ENCODE measurements at places on chromosomes 7 and 10.

DNA sequence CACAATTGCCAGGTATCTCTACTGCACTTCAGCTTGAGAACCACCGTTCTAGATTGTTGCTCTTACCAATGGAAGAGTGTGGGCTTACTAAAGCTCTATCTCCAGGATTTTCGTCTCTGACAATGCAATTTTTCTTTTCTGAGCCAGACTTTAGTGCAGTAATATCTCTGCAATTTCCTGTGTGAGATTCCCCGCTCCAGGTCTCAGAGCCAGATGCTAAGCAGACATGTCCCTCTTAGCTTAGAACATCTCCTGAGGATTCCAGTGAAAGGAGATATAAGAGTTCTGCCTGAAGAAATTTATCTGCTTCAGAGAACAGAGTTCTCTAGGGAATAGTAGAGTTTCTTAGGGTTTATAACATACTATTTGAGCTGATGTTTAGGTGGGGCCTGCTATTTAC, 82.0 kb downstream of the SND1 start:
- no peak for DNase-seq

DNA sequence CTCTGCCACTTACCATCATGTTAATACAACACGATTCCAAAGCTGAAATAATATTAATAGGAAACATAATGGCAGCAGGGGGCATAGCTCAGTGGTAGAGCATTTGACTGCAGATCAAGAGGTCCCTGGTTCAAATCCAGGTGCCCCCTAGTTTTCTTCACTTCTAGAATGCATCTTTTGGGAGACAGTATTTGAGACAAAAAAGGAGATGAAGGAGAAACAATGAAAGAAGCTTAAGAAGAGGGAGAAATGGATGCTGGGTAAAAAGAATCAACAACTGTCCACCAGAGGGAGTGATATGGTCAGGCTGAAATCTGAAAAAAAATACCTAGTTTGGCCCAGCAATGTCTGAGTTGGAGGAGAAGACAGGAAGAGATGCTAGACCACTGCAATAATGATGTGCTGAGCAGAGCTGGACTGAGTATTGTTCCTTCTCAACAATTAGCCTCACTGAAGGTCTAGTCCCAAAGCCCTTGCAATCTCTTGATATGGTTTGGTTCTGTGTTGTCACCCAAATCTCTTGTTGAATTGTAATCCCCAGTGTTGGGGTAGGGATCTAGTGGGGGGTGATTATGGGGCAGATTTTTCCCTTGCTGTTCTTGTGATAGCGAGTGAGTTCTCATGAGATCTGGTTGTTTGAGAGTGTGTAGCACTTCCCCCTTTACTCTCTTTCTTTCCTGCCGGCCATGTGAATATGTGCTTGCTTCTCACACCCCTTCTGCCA, 48.3 kb downstream of the ZNF783 start:
- no peak for DNase-seq

- DNase-seq: no peak
Measured at GRCh38 chr10:57790703-57791102, 477.0 kb downstream of the IPMK start.

DNA sequence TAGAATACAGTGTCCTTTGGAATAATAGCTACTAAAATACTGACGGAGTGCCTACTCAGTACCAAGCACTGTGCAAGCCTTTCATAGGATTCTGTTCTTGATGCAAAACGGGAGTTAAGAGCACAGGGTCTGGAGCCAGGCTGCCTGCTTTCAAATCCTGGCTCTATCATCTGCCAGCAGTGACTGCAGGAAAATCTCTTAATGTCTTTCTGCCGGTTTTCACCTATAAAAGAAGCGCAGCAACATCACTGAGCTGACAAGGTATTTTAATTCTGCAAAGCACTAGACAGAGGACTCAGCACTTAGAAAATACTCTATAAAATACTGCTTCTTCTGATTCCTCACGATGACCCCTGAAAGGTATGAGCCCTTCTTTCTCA, 659 bp downstream of the FIGNL1 start:
- DNase-seq: no peak

DNA sequence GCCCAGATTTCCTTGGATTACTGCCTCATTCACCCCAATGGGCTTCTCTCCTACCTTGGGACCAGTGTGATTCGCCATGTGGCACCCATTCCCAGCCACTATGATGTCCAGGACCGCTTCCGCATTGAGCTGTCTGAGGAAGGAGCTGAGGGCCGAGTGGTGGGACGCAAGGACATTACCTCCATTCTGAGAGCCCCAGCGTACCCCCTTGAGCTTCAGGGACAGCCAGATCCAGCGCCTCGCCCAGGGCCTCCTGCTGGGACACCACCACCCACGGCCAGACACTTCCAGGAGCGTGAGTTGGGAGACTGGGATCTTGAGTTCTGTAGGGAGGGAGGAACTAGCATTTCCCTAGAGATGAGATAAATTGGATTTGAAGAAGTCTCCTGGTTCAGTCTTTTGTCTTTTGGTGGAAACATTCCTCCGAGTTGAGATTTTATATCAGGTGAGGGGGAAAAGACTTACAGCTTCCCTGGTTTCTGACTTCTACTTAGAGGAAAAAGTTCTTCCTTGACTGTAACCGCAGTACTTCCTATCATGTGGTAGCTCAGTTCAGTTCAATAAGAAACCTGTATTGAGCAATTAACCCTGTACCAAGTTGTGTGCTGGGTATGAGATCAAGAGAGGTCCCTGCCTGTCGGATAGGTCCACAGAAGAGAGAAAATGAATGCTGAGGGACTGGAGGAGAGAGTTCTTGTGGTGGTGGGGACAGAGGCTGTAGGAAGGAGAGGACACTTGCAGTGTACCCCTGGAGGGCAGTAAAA, 1.3 kb downstream of the MOSPD3 start:
- DNase-seq: no peak

GRCh38 chr10:131310142-131310541, 1.4 kb downstream of the TCERG1L start:
- DNase-seq: no peak

GRCh38 chr10:6144406-6145165, 55.8 kb downstream of the RBM17 start:
- peak; percentile 36 for DNase-seq

GRCh38 chr7:157559596-157560257, 222.9 kb downstream of the DNAJB6 start:
- no peak for DNase-seq

DNA sequence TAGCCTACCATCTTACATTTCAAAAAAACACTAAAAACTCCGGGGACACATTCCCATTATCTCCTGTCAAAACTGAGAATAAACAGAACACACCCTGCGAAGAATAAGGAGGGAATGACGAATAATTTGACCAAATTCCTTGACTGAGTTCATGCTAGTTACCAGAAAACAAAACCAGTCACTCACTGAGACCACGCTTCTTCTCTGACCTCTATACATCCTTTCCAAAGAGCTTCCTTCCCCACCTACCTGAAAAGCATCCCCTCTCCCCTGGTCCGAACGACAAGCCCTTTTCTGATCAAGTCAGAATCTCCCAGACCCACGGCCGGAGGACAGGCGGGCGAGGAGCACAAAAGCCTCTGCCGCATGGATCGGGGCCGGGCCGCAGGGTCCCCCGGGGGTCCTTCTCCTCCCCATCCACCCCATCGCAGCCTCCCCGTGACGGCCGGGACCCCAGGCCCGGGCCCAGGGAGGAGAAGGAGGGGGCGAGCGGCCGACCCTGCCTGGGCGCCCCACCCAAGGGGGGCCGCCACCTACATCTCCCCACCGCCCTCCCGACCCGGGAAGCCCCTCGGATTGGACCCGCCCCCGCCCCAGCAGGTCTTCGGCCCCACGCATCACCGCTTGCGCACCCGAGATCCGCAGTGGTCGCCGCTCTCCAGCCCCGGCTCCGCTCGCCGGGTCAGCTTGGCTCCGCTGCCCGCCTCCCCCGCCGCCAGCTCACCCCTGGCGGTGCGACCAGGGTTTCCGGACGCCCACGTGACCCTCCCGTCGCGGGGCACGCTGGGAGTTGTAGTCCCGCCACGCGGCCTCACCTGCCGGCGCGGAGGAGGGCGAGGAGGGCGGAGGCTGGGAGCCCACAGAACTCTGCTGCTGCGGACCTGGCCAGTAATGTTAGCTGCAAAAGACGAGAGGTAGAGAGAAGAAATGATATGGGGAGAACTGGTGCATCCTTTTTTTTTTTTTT, at the start of gene SLC37A3:
Gene SLC37A3, minus strand, starts transcription at position 747 of the 967 bp plus-strand sequence. CDS start 16,004 bp downstream, outside the sequence.
- peak; percentile 78 for DNase-seq

DNA sequence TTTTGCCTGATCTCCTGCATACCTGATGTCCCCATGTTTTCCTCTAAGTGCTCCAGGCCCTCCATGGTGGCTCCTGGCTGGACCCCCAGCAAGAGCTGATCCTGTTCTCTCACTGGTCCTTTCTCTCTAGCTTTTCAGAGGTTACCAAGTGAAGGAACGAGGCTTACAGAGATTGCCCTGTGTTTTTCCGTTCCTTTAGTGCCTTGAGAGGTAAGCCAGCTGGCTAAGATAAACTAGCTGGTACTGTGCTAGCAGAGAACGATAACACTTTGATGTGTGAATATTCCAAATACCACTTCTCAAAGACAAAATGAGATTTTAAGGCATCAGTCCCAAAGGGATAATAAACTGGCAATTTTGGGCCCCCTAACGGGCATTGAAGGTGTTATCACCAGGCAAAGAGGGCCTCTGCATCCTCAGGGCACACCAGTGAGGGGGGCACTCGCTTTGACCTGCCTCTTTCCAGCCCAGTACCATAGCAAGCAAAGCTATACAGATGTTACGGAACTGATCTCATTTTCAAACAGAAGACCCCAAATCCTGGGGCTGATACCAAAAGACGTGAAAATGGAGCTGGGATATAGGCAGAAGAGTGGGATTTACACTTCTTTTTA, 8.4 kb upstream of the CCNY start:
- DNase-seq: no peak
